ENCODE measurements at places on chromosomes 12 and 14. TPM values are rescaled to one million over a fixed set of nuclear protein-coding genes. Genes with fewer than 3 reads are reported as not detected.

Gene DIO2
- total RNA-seq: 6.5 TPM

Gene UNC79
- total RNA-seq: 0.02 TPM

Gene ESPL1
- total RNA-seq: 21.3 TPM

Gene PLCZ1
- total RNA-seq: not detected

Gene MYL2
- total RNA-seq: 0.13 TPM

Gene SOAT2
- 0.18 TPM for total RNA-seq

Gene FAM90A1
- 0.07 TPM for total RNA-seq

Gene MLEC
- total RNA-seq: 102 TPM
